ENCODE measurements at places on chromosomes 5 and 9.

DNA sequence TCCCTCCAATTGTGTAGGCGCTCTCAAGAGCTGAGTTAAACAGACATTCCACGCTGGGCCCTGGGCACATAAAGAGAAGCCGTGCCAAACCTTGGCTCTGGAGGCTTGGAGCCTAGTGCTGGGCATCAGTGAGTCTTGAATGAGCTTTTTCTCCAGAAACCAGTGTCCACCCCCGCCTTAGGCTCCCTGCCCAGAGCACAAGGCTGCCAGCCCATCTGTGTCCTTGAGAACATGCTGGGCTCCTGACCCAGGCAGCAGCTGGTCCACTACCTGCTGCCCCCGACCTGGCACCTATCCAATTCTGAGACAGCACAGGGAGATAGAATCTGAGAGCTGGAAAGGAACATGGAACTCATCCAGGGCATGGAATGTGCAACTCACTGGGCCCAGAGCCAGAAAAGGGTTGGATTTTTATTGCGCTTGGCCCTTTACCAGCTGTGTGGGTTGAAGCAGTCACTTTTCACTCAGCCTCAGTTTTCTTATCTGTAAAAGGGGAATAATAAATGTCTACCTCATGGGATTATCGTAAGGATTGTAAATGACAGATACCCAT, 92.4 kb upstream of the CPLX2 start:
- DNase-seq = no peak

DNA sequence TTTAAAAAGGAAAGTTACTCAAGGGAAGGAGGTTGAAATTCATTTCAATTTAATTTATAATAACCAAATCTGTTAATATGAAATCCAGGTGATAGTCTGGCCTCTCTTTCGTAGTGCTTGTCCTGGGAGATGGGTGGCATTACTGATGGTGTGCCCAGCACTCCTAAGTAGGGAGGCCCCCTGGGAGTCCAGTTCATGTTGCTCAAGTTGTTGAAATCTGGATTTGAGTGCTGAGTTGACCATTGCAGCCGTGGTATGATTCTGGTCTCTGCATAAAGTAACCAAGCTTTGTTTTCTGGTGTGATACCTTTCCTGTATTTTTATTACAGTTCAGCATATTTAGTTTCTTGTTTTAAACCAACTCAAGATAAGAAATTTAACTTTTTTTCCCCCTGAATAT, 287.8 kb downstream of the FANCC start:
- no peak for DNase-seq

DNA sequence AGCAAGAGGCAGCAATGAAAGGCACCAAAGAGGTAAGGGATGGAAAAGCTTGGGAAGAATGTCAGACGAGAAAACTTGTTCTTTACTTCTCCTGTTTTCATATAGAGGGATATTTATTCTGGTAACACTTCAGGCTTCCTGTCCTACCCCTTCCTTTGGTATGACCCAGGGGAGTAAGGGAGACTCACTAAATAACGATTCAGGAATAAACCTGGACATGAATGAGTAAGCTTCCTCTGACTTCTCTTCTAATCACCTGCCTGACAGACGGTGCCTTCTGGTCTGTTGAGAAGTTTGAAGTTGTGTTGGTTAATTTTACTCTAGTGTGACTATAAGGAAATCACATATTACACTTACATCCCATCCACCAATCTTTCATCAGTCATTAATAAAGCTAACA, 461.2 kb downstream of the CDH12 start:
- DNase-seq = no peak

- no peak for DNase-seq
Measured at GRCh38 chr5:175663186-175664184, 5.6 kb downstream of the HRH2 start.

GRCh38 chr9:134663753-134664415, 22.3 kb downstream of the COL5A1 start:
- DNase-seq = no peak

GRCh38 chr5:61828856-61829255, 477.1 kb upstream of the KIF2A start:
- no peak for DNase-seq

- DNase-seq = no peak
Measured at GRCh38 chr5:94627191-94627590, 8.7 kb downstream of the SLF1 start.

DNA sequence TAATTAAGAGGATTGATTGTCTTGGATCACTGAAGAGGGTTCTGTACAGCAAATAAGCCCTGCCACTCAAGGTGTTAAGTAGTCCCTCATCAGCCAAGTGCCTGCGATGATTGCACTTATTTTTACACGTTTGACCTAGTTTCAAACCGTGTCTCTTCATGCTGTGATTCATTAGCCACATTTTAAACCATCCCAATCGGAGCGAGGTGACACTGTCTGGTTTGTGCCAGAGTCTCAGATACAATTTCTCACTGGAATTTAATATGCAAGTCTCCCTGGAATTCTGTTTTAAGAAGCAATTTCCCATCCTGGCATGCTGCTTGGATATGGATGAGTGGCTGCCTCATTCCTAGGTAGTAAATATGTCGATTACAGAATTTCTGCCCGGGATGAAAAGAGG, 1.6 kb downstream of the INSYN2B start:
- no peak for DNase-seq

DNA sequence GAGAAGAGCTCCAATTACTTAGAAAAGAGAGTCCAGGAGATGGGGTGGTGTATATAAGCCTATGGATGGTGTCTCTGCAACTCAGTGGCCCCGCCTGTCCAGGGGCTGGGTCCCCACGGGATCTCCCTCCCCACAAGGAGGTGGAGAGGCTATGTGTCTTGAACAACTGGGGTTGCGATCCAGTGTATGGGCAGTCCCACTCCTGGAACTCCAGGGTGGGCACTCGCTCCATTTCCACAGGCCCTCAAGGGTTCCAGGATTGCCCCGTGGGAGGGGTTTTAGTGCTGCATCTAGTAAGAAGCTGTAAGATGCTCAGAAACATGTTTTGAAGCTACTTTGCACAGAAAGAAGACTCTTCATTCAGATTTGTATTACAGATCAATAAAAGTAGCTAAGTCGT, 558 bp upstream of the SMAD5 start:
- no peak for DNase-seq

Data from activated T-cell treated with anti-CD3 and anti-CD28 coated beads, Interleukin-2, amount 50 U/mL, for 1 hour (primary cell).